ENCODE measurements at places on chromosomes 1 and 21.

- DNase-seq = no peak
These were observed 8.5 kb downstream of the SCYL3 start for GRCh38 chr1:169885207-169885606.

DNA sequence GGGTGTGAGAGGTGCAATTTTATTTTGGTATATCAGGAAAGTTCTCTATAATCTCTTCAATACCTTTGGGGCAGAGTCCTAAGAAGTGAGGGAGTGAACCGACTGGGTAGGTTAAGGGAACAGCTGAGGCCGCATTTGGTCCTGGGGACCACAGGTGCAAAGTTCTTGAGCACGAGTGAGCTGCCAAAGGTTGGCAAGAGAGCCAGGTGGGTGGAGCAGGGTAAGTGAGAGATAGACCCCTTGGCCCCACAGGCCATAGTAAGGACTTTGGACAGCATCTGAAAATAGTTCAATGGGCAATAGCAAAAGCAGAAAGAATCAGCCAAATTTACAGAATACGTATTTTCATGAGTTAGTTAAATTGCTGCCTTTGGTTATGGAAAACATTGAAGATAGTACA lies 11.0 kb upstream of the NID1 start:
- no peak for DNase-seq

DNA sequence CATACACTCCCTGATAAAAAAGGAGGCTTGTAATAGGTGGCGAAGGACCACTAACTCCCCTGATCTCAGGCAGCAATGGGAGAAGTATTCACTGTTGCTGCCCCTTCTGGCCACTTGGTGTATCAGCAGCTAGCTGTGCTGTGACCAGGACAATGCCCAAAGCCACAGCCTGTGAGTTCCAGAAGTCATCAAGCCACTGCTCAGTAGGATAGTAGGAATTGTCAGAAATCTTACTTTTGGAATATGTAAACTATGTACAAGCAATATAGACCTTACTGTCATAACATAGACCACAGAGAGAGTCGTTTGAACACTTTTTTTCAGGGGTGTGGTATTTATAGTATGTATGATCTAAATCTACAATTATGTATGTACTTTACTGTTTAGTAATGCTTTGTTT lies 248.3 kb upstream of the CAMK1G start:
- no peak for DNase-seq

DNA sequence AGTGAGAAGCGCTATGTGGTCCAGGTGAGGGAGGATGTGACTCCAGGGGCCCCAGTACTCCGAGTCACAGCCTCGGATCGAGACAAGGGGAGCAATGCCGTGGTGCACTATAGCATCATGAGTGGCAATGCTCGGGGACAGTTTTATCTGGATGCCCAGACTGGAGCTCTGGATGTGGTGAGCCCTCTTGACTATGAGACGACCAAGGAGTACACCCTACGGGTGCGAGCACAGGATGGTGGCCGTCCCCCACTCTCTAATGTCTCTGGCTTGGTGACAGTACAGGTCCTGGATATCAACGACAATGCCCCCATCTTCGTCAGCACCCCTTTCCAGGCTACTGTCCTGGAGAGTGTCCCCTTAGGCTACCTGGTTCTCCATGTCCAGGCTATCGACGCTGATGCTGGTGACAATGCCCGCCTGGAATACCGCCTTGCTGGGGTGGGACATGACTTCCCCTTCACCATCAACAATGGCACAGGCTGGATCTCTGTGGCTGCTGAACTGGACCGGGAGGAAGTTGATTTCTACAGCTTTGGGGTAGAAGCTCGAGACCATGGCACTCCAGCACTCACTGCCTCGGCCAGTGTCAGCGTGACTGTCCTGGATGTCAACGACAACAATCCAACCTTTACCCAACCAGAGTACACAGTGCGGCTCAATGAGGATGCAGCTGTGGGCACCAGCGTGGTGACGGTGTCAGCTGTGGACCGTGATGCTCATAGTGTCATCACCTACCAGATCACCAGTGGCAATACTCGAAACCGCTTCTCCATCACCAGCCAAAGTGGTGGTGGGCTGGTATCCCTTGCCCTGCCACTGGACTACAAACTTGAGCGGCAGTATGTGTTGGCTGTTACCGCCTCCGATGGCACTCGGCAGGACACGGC lies 2.2 kb downstream of the CELSR2 start:
- DNase-seq = no peak

- no peak for DNase-seq
These were observed 77.0 kb downstream of the CSMD2 start for GRCh38 chr1:34087986-34088385.

DNA sequence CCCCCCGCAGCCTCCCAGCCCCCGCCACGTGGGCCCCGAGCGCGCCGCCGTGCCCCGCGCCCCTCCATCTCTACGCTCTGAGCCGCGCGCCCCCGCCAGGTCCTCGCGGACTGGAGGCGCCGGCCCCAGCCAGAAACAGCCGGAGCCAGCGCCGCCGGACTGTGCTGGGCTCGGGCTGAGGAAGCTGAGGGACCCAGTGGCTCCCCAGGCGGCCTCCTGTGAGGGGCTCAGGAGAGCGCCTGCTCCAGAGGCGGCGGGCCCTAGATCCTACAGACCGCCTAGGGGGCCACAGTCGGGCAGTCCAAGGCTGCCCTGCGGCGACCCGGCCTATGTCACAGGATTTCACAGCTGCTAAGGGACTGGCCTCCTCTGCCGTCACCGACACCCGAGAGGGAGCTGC lies 82.1 kb downstream of the NENF start:
- no peak for DNase-seq

DNA sequence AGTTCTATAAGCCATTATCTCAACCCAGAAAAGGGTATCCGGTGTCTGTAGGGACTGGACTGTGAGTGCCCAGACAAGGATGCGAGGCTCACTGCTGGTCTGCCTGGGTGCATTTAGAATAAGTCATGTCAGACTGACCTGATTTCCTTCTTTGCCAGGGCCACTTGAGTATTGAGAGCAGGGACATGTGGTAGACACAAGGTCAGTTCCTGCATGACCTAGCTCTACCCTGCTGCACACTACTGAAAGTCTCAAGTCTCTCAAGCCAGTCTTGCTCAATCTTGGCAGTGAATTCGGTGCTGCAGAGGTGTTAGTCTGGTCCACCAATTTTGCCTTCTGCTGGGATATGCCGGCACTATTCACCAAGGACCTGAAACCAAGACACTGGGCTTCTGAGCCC lies 180.1 kb downstream of the C1orf94 start:
- no peak for DNase-seq

DNA sequence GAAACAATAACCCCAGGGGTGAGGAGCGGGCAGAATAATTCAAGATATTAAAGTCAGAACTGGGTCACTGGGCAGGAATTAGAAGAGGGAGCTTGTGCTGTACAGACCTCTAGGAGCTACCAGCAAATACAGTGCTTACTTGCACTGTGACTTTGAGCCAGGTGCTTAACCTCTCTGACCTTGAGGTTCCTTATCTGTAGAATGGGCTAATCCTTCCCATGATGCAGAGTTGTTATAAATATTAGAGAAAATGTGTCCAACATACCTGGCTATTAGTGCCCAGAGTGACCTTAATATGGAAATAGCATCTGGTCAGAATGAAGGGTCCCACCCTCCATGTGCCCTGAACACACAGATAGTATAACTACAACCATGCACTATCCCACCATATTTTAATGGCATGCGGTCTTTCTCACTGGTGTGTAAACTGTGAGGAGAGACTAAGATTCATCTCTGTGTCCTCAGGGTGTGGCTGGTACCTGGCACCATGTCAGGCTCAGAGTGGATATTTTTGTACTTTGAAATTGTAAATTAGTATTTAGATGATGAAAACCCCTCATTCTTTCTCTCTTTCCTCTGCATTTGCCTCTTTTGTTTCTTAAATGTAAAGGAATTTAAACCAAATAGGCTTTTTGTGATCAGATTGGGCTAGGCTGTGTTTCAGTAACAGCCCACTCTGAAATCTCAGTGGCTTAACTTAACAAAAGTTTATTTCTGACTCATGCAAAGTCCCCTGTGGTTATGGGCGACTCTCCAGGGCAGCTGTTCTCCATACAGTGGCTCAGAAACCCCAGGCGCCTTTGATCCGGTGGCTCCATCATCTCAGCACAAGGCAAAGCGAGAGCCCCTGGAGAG lies 60.0 kb upstream of the ROR1 start:
- no peak for DNase-seq

GRCh38 chr1:24987875-24988557 lies 57.9 kb upstream of the RUNX3 start:
- DNase-seq = no peak
